ENCODE measurements at places on chromosomes 11 and 22.

GRCh38 chr22:39839204-39839603 lies 54.4 kb downstream of the ENTHD1 start:
- no peak for DNase-seq

DNA sequence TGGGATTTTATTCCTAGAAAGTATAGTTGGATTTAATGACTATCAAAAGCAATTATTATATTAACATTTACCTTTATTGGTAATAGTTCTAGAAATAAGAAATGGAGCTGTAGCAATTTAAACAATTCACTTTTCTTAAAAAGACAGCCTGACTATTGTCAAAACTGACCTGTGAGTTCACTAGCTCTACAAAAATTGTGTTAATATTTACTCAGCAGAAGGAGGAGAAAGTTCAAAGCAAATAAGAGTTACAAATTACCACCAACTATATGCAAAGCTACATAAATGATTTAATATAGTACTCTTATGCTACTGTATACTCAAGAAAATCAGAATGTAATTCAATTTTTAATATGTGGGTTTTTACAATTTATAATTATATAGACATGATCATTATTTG lies 310.0 kb downstream of the DCDC1 start:
- no peak for DNase-seq

- peak; percentile 28 for DNase-seq
Measured at GRCh38 chr11:19345519-19345847, 104.7 kb upstream of the E2F8 start.

DNA sequence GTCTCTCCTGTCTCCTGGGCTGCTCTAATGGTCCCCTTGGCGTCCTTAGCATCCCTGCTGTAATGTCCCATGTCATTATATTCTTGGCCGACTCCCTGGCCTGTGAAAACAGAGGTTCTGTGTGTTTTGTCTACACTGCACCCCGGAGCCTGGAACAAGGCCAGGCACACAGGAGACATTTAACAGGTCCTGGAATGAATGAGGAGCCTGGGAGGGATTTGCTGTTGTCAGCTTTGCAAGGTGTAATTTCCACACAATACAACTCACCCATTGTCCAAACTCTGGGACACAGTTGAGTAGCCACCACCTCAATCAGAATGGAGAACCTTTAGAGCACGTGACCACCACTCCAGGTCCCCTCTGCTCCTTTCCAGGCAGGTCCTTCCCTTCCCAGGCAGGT lies 14.9 kb upstream of the PDGFB start:
- DNase-seq: no peak

DNA sequence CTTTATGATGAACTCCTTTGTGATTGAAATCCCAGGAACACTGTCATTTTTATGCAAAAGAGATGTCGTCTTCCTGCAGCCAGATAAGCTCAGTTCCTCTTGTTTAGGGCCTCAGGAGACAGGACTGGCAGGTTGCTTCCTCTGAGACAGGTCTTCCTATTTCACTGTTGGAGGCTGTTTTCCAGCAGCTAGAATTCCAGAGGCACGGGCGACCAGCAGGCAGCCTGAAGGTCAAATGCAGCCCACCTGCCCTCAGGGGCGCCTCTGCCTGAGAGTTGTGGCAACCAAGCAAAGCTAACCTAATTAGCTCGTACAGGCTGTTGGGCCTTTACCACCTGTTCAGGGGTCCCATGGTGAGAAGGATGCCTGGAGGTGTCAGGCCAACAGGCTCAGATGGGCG lies 22.3 kb downstream of the SLC6A5 start:
- DNase-seq: no peak

GRCh38 chr11:93520726-93521509 lies 22.3 kb downstream of the SMCO4 start:
- no peak for DNase-seq

DNA sequence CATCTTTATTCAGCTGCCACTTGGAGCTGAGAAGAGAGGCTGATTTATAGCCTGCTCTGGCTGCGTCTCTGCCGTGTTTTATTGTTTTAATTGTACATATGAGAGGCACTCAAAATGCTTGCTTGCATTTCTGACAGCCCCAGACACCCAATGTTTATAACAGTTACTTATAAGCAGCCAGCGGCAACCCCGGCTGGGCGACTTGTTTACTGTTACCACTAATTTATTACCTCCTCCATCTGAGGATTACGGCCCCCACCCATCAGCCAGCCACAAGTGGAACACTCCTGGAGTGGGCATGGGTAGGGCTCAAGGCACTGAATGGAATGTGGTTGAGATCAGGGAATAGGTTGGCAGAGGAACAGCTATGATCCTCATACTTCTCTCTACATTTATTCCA lies 61.2 kb downstream of the CLPB start:
- DNase-seq: no peak

- no peak for DNase-seq
Measured at GRCh38 chr11:76148231-76148630, 58.1 kb downstream of the WNT11 start.

DNA sequence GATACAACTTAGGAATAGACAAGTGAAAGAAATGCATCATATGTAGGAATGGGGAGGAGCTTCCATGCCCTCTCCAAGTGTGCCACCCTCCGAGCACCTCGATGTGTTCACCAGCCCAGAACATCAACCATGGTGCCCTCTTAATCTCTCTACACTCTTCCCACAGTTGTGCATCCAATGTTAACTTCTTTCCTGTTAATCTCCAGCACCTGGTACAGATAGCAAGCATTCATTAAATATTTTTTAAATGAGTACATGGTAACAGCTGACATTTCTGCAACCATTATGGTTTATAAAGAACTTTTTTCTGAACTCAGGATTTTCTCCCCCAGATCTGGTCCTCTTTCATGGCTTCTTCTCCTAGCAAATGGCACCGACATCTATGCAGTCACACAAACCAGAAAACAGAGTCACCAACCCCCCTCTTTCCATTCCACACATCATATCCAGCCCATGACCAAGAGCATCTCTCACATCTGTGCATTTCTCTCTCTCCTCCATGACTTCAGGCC lies 118.1 kb upstream of the CLPB start:
- DNase-seq: no peak

DNA sequence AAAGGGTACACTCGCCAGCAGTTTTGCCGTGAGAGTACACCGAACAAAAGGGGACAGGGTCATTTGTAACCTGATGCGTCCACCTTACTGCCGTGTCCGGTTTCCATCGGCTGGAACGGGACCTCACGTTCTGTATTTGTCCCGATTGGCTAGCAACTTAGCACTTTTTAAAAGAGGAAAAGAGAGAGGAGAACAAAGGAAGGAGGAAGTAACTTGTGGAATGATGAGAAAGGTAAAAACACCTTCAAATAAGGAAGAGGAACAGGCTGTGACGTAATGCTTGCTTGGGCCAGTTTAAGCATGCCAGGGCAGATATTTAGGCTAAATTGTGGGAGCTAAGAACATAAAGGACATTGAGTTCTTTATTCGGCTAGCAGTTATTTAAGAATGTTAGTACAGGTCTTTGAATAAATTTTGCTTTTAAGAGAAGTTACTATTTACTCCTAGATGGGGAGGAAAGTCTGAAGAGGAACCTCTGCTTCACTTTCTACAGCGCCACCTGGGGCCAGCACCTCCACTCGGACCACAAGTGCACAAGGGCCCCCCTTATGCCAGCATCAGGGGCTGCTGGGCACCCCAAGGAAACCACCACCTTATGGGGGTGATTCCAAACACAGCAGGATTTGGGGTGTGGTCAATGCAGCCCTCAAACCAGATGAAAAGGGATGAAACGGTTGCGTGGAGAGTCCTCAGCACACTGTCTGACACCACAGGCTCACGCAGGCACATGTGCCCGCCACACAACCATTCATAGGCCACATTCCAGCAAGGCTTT lies 5.8 kb downstream of the ARSA start:
- no peak for DNase-seq

GRCh38 chr11:17859552-17859951 lies 125.0 kb downstream of the KCNC1 start:
- DNase-seq: no peak

- no peak for DNase-seq
Measured at GRCh38 chr22:33650244-33650643, 270.0 kb downstream of the LARGE1 start.

- DNase-seq: no peak
Measured at GRCh38 chr11:13023423-13023822, 14.3 kb downstream of the RASSF10 start.

DNA sequence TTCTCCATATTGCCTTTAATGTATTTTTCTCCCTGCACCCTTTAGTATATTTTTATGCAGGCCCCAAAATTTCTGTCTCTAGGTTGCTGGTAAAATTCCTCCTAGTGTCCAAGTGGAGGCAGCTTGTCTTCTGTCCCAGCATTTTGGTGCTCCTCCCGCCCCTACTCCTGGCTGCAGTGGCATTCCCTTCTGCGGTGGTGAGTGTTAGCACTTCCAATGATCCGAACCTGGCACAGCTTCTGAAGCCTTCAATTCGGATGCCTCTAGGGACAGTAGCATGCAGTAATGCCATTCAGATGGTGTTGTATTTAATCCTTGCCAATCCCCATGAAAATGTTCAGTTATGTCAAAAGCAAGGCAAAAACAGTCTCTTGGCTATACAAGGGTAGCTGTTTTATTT lies 5.9 kb downstream of the YWHAH start:
- DNase-seq: no peak

- no peak for DNase-seq
Measured at GRCh38 chr11:96169250-96169649, 173.7 kb downstream of the MAML2 start.

GRCh38 chr11:14240221-14240620 lies 118.8 kb downstream of the RRAS2 start:
- DNase-seq: no peak

DNA sequence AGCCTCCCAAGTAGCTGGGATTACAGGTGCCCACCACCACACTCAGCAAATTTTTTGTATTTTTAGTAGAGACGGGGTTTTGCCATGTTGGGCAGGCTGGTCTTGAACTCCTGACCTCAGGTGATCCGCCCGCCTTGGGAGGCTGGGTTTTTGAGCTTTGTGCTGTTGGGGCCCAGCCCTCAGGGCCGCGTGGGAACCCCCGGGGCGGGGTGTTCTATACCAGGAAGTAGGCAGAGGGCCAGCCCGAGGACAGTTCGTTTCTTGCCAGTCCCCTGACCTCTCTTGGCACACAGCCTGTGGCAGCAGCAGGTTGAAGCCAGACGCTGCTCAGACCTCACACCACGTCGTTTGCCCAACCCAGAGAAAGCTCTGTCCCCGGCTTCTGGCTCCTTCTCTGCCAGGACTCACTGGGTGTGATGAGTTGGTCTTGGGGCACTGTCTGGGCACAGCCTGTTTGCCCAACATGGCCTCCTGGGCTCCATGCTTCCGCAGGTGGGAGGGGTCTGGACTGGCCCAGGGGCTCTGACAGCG lies 24.9 kb upstream of the CHKA start:
- no peak for DNase-seq

DNA sequence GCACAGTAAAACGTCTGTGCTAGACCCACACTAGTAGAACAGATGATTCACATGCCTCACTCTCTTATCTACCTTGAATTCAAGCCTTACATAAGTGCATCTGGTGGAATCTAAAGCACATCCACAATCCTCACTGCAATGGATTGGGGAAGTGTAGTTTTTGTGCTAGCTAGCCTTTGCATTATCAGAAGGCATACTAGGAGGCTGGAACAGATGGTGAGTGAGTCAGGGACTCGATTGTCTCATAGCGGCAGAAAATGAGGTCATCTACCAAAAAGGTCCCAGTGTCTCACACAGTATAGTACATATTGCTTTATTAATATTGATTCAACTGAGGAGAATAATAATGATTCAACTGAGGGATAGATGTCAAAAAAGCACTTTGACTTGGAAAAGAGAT lies 9.3 kb downstream of the MSANTD4 start:
- no peak for DNase-seq

DNA sequence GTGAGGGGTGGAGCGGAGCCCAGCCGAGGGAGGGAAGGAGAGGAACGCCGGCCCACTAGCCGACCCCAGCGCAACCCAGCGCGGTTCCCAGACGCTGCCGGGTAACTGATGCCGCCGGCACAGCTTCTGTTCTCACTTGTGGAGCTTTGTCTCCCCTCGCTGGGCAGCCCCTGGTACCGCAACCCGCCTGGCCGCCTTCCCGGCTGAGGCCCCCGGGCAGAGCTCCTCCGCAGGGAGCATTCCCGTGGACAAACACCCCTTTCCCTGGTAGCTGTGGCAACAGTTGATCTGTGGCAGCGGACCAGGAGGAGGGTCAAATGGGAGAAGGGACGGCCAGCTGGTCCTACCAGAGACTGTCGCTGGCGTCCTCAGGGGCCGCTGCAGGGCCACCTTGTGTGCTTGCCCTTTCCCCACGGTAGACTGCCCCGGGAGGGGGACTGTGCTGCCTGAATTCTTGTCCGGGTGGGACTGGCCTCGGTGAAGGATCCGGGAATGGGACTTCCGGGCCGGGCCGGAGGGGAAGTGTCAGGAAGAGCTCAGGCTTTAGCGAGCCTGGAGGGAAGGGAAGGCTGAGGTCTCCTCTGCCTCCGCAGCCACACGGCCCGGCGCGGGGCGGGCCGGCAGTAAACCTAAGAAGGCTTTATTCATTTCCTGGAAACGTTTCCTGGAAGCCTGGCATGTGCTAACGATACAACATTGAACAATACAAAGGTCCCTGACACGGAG lies 468.0 kb downstream of the OPCML start:
- DNase-seq: no peak

DNA sequence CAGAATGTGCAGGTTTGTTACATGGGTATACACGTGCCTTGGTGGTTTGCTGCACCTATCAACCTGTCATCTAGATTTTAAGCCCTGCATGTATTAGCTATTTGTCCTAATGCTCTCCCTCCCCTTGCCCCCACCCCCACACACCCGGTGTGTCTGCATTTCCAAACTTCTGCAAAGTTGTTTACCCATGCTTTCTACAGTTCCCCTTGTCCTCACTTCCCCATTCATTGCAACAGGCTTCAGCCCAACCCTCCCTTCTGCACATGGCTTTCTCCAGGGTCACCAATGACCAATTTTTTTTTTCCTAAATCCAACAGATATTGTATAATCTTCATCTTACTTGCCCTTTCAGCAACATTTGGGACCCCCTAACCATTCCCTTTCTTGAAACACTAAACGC lies 32.0 kb upstream of the NUP50 start:
- no peak for DNase-seq

- no peak for DNase-seq
Measured at GRCh38 chr11:6480299-6480914, 724 bp downstream of the ARFIP2 start.

DNA sequence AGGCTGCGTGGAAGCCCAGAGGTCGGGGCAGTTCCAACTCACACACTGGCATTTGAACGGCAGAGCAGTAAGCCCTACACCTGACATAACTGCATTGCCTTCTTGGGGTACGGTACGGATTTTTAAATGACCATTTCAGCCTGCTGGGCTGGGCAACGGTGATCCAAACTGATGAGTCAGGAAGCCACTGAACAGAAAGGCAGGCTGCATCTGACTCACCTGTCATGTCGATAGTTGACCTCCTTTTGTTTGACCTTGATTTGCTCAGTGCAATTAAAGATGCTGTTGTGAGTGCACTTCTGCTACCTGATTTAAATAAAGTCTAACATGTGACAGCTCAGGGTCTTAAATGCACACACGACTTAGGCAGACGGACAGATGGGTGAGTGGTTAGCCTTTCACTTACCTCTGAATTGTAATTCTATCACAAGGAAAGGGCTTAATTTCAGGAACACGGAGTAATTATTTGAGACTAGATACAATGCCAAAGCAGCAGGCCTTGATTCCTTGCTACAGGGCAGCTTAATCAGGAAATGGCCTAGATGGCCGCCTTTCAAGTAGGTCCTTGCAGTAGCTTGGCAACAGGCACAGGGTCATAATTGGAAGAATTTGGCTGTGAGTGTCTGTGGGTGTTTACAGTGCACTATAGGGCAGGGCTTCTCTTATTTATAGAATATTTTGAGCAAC lies 52.2 kb downstream of the BMAL1 start:
- peak; percentile 18 for DNase-seq

All from D721Med (cell line).